ENCODE measurements at places on chromosomes 12 and 14.

DNA sequence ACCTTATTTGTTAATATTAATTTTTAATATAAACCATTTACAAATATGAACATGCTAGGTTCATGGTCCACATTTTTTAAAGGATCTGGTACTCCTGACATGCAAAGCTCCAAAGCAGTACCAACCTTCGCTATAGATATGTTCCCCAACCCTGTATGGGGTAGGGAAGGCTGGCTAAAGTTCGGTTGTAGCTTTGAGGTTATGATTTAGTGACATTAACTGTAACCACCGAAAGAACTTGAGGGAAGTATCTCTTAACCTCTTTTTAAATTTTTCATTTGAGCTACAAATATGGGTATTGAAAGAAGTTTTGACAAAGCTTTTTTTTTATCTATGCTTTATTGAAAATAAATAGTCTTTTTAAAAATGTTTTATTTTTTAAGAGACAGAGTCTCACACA is 115.5 kb downstream of the DYRK2 start:
- no peak for DNase-seq

- DNase-seq, result no peak
These were observed 265.6 kb upstream of the GARIN6 start for GRCh38 chr12:99381992-99382391.

DNA sequence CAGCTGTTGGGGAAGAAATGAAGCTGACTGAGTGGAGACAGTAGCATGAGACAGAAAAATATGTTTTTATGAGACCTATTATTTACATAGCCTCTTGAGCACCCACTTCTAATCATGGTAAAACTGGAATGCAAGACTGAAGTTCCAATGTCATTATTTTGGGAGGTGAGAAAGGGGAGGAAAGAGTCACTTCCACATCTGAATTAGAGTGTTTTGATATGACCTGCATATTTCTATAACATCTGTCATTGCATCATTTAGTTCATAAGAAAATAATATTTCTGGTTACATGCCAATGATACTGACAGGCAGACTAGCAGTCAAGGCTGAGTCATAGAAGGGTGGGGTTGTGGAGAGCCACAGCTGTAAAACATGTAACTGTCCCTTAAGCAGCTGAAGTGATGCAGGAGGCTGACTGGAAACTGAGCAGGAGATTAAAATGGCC is 26.7 kb downstream of the NTN4 start:
- no peak for DNase-seq

DNA sequence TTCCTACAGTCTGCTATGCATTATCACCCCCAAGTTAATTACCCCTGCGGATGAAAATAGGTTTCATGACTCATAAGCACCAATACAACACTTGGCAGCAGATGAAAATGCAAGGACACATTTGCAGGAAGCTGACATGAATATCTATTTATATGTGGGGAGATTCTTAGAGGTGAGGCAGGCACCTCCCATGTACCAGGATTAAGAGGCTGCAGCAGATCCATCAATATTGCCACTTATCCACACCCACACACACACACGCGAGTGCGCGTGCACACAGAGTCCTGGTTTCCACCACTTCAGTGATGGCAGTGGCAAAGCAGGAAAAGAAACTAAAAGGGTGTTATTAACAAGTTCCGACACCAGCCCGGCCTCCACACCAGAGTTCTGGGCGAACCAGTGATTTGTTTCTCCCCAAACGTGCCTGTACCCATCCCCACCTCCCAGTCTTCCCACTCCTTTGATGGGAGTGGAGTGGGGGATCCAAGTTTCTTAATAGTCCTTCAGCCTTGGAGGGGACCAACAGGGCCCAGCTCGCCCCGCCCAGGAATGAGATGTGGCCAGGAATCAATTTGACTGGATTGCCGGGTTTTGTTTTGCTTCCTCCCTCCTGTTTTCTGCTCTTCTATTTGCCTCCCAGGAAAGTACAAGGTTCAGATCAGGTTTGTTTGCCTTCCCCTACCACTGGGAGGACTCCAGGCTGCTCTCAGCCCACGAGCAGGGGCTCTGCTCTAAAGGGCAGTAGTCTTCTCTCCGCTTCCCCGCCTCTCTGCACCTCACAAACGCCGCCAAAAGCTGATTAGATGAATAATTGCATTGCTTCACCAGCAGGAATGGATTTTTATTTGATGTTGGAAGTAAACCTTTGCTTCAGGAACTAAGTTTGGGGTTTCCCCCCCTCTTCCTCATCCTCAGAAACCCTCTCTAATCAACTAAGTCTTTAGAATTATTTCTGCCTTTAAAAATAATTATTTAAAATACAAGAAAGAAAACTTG is 5.2 kb downstream of the IRF2BPL start:
- peak; percentile 59 for DNase-seq

GRCh38 chr12:14443531-14443930 is 78.0 kb downstream of the ATF7IP start:
- DNase-seq, result no peak

GRCh38 chr12:45975506-45975905 is 14.9 kb downstream of the SCAF11 start:
- DNase-seq, result no peak

GRCh38 chr12:88784166-88784565 is 203.9 kb upstream of the KITLG start:
- DNase-seq, result no peak

- DNase-seq, result no peak
These were observed 260.7 kb upstream of the NOS1 start for GRCh38 chr12:117622087-117622486.

- no peak for DNase-seq
These were observed 37.7 kb downstream of the CCDC175 start for GRCh38 chr14:59538936-59539335.

DNA sequence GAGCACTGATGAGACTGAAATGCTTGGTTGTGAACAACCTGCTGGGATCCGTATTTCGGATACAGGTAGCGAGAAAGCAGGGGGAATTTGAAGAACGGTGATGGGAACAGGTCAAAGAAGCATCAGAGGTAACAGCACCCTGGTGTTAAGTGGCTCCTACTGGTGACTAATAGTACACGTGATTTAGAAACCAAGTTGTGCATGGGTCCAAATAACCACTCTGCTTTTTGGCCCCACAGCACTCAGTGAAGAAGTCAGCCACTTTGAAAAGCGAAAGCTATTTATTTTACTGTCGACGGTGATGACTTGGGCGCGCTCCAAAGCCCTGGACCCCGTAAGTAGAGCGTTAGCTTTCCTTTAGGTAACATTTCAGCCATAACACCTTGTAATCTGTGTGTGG is 16.7 kb downstream of the AK7 start:
- DNase-seq, result no peak

Measured in retina (tissue), 1 donor.